AG04449 (cell line): ENCODE measurements at places on chromosomes 7 and 10.

DNA sequence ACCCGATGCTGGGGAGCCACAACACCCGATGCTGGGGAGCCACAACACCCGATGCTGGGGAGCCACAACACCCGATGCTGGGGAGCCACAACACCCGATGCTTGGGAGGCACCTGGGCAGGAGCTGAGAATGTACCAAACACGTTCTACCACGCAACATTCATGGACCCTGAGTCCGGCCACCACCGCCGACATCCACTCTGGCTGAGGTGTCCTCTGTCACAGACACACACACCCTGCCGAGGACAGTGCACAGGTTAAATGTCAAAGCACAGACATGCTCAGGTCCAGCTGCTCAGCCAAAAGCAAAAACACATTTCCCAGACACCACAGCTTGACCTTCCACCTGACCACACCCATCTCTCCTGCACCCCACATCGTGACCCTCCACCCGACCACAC is 148.4 kb downstream of the DIP2C start:
- DNase-seq: no peak

DNA sequence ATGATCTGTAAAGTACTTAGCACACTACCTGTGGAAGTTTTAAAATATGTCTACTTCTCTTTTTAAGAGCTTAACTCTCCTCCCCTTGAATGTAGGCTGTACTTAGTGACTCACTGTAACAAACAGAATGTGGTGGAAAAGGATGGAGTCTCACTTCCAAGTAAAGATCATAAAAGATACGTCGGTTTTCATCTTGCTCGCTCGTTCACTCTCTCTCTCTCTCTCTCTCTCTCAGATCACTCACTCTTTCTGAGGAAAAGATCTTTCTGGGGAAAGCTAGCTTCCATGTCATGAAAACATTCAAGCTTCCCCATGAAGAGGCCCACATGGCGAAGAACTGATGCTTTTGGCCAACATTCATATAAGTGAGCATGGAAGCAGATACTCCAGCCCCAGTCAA is 5.5 kb downstream of the CHUK start:
- DNase-seq: no peak

GRCh38 chr10:23694446-23694920 is 255.6 kb downstream of the OTUD1 start:
- no peak for DNase-seq

- no peak for DNase-seq
These were observed 164.4 kb upstream of the FEZF1 start for GRCh38 chr7:122468945-122469344.

GRCh38 chr10:26031300-26031699 is 97.3 kb downstream of the MYO3A start:
- no peak for DNase-seq

- DNase-seq: no peak
These were observed 167.0 kb upstream of the KLF6 start for GRCh38 chr10:3951993-3952392.

GRCh38 chr10:50988792-50989191 is 85.5 kb upstream of the PRKG1 start:
- no peak for DNase-seq

- no peak for DNase-seq
These were observed 69.1 kb downstream of the TFPI2 start for GRCh38 chr7:93821463-93821862.

GRCh38 chr7:150820578-150821198 is 20.1 kb downstream of the TMEM176A start:
- no peak for DNase-seq

DNA sequence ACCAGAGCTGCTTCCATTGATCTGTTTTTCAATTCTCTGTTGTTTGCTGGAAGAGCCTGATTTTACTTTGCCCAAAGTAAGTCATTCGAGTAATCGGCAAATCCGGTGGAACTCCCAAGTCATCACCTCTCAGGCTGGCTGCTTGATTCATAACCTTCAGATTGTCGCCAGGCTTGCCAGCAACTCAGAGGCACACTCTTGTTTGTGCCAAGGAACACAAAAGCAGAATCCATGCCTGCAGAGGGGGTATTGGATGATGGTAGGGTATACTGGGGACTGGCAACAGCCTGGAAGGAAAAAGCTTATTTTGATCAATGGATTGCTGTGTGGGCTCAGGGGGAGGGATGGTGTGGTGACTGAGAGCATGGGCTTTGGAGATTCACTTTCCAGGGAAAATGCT is 542.4 kb downstream of the SORCS3 start:
- no peak for DNase-seq
